ENCODE measurements at places on chromosomes 11 and 22. TPM values are rescaled to one million over a fixed set of nuclear protein-coding genes. Genes with fewer than 3 reads are reported as not detected.

GRCh38 chr11:82980947-82981346 lies 79.4 kb downstream of the DDIAS start:
- DNase-seq: no peak
- H3K4me3 ChIP-seq: no peak overlapping the region
- H3K4me1 ChIP-seq: no peaks in the 10 kb centered on the region
- H3K27me3 ChIP-seq: no peaks in the 10 kb centered on the region
- no peak overlapping the region for H3K27ac ChIP-seq
- H3K36me3 ChIP-seq: peaks cover 3% of the 10 kb centered on the region

- no peak overlapping the region for H3K4me3 ChIP-seq
- no peak for DNase-seq
- no peak overlapping the region for H3K27ac ChIP-seq
- peaks cover 76% of the 10 kb centered on the region for H3K4me1 ChIP-seq
Measured at GRCh38 chr11:66315498-66315885, 1.4 kb downstream of the CD248 start.

DNA sequence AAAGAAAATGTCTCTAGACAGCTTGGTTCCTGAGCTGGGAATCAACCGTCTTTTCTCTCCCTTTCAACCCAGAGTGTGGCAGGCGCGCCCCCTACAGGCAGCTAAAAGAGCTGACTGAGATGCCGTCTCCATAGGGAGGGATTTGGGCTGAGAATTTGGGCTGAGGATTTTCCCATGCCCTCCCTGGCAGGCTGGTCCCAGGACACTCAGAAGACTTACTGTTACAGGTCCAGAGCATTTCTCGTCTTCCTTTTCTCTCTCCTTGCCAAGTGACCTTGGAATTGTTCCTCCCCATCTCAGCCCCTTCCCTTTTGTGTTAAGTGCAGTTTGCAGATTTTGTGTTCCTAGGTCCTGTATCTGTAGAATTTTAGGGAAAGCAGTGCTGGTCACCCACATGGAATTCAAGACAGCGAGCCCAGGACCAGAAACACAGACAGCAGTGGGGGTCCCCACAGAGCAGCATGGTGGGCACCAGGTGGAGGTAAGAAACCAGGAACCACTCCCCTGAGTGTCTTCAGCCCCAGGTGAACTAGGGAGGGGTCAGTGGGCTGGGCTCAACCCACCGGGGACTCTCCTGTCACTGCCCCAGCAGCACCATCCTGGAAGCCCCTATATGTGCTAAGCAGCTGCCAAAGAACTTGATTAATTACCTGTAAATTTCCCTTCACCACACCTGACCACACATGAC lies 9.9 kb upstream of the IGLL5 start:
- peak; percentile 76 for DNase-seq
- H3K27ac ChIP-seq: no peak overlapping the region
- no peak overlapping the region for H3K4me3 ChIP-seq
- H3K27me3 ChIP-seq: no peaks in the 10 kb centered on the region
- no peaks in the 10 kb centered on the region for H3K36me3 ChIP-seq

DNA sequence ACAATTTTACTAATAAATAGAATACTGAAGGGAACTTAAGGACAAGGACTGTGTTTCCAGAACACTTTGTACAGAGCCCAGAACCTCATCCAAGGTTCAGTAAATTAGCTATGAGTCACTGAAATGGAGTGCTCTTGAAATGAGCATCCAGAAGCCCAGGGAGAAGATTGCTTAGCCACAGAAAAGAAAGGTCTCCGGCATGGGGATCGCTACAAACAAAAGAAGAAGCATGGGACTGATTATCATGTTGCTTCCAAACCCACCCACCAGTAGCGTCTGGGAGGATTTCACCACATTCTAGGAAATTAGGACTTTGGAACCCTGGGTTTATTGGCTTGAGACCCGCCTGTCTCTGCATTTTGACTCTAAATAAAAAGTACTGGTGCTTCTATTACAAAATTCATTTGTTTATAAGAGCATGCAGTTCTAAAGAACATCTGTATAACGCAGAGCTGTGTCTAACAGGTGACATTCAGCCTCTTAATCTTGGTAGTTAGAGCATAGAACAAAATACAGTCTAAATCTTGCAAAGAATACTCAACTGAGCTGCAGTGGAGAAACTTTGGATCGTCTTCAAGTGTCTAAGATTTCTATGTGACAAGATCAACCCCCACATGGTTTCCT lies 35.9 kb upstream of the SESN3 start:
- no peak for DNase-seq
- no peak overlapping the region for H3K4me3 ChIP-seq
- no peaks in the 10 kb centered on the region for H3K36me3 ChIP-seq
- no peaks in the 10 kb centered on the region for H3K27me3 ChIP-seq

DNA sequence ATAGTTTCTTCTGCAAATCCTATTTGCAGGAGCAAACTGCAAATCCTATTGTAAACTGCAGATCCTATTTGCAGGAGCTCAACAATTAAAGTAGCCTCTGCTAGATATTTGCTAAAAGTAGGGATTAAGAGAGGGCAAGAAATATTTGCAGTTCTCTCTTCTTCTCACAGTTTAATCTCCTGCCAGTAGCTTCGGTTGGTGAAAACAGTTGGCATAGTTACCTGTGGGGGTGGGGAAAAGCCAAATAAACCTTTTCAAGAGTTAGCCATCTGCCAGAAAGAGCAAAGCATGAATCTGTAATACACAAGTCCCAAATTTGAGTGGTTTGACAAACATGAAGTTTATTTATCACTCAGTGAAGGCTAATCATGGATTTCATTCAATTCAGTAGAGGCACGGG lies 942.5 kb downstream of the JRKL start:
- no peaks in the 10 kb centered on the region for H3K27me3 ChIP-seq
- no peak overlapping the region for H3K27ac ChIP-seq
- DNase-seq: no peak

GRCh38 chr11:44905131-44905866 lies 45.4 kb downstream of the TP53I11 start:
- peaks cover 15% of the 10 kb centered on the region for H3K36me3 ChIP-seq
- H3K4me1 ChIP-seq: no peaks in the 10 kb centered on the region
- H3K4me3 ChIP-seq: no peak overlapping the region
- no peak for DNase-seq

DNA sequence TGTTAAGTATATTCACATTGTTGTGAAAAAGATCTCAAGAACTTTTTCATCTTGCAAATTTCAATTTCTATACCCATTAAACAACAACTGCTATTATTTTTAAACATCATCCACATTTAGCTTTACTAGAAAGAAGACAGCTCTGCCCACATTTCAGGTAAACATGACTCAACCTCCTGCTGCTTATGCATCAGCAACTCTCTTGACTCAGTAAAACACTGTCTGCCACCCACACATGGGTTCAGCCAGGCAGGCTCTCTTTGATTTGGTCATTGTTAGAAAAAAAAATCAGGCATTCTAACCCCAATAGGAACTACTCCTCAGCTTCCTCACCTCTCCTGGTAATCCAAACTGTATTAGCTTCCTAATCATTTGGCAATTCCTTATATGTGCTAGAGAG lies 5.1 kb upstream of the ENDOD1 start:
- no peak for DNase-seq
- peaks cover 9% of the 10 kb centered on the region for H3K4me1 ChIP-seq
- H3K36me3 ChIP-seq: no peaks in the 10 kb centered on the region
- no peak overlapping the region for H3K4me3 ChIP-seq
- H3K27me3 ChIP-seq: no peaks in the 10 kb centered on the region
- no peak overlapping the region for H3K27ac ChIP-seq

GRCh38 chr22:22045571-22046335 lies 63.2 kb upstream of the TOP3B start:
- no peak for DNase-seq
- H3K4me1 ChIP-seq: no peaks in the 10 kb centered on the region
- peaks cover 7% of the 10 kb centered on the region for H3K27me3 ChIP-seq
- no peak overlapping the region for H3K27ac ChIP-seq
- H3K4me3 ChIP-seq: no peak overlapping the region

- no peak overlapping the region for H3K4me3 ChIP-seq
- H3K4me1 ChIP-seq: no peaks in the 10 kb centered on the region
- no peak for DNase-seq
- no peaks in the 10 kb centered on the region for H3K36me3 ChIP-seq
Measured at GRCh38 chr11:37929100-37929653, 1331.1 kb upstream of the RAG2 start.

DNA sequence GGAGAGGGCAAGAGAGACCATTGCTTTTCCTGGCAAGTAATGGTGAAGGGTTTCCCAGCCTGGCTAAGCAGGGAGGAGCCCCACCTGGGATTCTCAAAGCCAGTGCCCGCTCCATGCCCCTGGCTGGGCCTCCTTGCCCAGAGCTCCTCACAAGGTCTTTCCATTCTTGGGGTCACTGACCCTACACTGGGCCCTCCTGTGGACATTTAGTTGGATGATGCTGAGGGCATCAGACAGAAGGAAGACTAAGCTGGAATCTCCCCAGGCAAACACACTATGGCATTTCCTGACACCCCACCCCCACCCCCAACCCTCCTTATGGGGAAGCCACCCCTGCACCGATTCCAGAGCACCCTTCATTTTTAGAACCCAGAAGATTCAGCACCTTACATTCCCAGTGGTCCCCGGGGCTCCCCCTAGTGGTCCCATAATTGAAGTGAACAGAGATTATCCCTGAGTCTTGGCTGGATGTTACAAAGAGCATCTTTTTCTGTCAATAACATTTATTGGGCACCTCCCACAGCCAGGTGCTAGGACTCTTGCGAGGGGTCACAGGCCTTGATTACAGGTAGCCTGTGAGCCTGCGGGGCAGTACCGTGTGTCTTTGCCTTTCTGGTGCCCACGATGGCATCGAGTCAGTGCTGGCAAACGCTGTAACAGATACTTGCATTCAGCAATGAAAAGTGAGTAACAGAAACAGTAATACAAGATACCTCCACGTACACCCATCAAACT lies 548.5 kb downstream of the BUD13 start:
- no peaks in the 10 kb centered on the region for H3K4me1 ChIP-seq
- H3K27me3 ChIP-seq: no peaks in the 10 kb centered on the region
- no peaks in the 10 kb centered on the region for H3K36me3 ChIP-seq
- DNase-seq: no peak

DNA sequence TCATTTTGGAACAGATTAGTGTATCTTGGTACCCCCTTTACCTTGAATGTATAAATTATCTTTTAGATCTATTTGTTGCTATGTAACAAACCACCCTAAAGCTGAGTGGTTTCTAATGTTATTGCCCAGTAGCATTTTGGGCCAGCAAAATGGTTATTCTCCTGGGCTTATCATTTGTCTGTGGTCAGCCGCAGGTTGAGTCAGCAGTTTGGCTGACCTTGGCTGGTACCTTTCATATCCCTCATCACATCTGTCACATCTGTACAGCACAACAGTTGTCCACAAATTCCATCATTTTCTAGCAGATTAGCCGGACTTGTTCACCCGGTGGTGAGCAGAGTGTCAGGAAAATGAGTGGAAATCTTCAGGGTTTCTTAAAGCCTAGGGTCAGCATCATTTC lies 588.5 kb upstream of the ARHGAP42 start:
- no peaks in the 10 kb centered on the region for H3K27me3 ChIP-seq
- no peaks in the 10 kb centered on the region for H3K36me3 ChIP-seq
- no peaks in the 10 kb centered on the region for H3K4me1 ChIP-seq
- DNase-seq: no peak

DNA sequence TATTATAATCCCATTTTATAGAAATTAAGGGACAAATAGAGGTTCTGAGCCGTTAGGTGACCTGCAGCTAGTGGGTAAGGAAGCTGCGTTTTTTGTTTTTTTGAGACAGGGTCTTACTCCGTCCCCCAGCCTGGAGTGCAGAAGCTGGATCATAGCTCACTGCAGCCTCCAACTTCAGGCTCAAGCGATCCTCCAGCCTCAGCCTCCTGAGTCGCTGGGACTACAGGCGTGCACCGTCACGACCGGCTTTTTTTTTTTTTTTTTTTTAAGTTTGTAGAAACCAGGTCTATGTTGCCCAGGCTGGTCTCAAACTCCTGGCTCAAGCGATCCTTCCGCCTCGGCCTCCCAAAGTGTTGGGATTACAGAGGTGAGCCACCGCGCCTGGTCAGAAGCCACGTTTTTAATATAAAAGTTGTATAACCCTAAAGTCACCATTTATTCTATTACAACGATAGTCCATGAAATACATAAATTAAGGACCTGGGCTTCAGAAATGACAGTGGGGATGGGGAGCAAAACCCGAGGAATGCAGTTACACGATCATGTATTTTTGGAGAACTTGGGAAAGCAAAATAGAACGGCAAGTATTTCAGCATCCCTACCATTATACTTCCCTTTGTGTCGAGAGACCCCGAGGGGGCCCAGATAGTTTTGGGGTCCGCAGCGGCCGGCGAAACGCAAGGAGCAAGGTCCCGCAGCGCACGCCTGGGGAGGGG lies 638 bp downstream of the SAAL1 start:
- H3K27me3 ChIP-seq: no peaks in the 10 kb centered on the region
- peak overlapping the region; percentile 98 for H3K4me3 ChIP-seq
- H3K27ac ChIP-seq: peak overlapping the region; percentile 43
- peaks cover 17% of the 10 kb centered on the region for H3K36me3 ChIP-seq
- H3K4me1 ChIP-seq: peaks cover 17% of the 10 kb centered on the region

GRCh38 chr11:119320776-119321524 lies 4.0 kb upstream of the MCAM start:
- H3K4me3 ChIP-seq: peak overlapping the region; percentile 74
- H3K4me1 ChIP-seq: peaks cover 68% of the 10 kb centered on the region
- DNase-seq: no peak
- H3K27ac ChIP-seq: peak overlapping the region; percentile 21

- H3K4me1 ChIP-seq: no peaks in the 10 kb centered on the region
- no peaks in the 10 kb centered on the region for H3K36me3 ChIP-seq
- no peaks in the 10 kb centered on the region for H3K27me3 ChIP-seq
- DNase-seq: peak; percentile 3
Measured at GRCh38 chr11:39192671-39193070, 2266.8 kb downstream of the LRRC4C start.

GRCh38 chr22:39746600-39747262 lies 146.8 kb downstream of the ENTHD1 start:
- H3K27ac ChIP-seq: no peak overlapping the region
- H3K27me3 ChIP-seq: no peaks in the 10 kb centered on the region
- no peak for DNase-seq
- H3K4me1 ChIP-seq: peaks cover 7% of the 10 kb centered on the region

DNA sequence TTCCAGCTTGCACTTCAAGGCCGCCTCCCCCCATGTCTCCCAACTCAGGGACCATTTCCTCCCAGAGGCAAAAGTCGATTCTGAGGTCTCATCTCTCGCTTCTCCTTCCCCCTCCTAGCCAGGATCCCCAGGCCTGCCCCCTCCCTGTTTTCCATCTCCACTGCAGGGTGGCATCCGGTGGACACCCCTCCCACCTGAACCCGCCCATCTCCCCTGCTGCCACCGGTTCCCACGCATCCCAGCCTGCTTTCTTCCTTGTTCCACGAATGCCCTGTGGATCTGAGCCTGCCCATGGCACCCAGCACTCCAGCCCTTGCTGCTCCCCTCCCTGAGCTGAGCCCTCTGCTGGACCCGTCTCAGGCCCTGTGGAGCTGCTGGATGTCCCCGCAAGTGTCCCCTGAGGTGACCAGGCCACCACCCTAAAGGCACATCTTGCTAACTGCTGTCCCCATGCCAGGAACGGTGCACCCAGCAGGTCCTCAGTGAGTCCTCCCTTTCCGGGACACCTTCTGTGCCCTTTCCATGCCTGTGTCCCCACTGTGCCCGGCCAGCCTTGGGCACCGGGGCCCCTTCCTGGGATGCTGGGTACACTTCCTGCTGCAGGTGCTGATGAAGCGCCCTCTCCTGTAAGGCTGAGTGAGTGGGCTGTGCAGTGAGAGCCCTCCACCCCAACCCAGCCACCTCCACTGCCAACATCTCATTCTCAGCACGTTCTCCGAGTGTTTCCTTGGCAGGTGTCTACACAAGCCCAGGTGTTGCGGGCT lies 936 bp downstream of the IL17REL start:
- H3K4me3 ChIP-seq: no peak overlapping the region
- peaks cover 55% of the 10 kb centered on the region for H3K4me1 ChIP-seq
- no peaks in the 10 kb centered on the region for H3K36me3 ChIP-seq
- H3K27ac ChIP-seq: no peak overlapping the region
- peaks cover 16% of the 10 kb centered on the region for H3K27me3 ChIP-seq

PRAME gene
- total RNA-seq: not detected

EMID1 gene
- not detected for total RNA-seq

APOL4 gene
- total RNA-seq: not detected

DLG2 gene
- total RNA-seq: 2.1 TPM

WT1 gene
- total RNA-seq: not detected

Measured in CD4-positive, alpha-beta T cell (primary cell).